ENCODE measurements at places on chromosomes 2 and 18.

DNA sequence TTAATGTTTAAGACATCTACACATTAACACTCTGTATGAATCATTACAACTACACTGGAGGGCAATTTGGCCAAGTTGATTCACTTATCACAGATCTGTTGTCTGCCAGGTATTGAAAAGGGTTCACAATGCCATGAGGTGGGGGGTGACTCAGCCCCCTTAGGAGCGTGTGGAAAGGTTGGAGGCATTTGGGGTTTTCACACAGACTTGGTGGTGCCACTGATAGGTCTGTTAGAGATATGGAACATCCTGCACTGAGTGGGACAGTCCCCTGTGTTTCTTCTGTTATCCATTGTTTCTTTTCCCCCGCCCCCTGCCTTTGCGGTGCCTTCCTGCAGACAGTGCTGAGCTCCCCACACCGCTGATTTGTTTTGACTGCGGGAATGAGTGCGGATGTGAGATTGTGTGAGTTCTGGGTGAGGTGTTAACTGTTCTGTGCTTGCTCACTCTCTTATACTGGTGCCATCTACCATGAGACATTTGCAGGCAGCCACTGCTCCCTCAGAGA lies 9.3 kb upstream of the TSN start:
- DNase-seq = no peak

- DNase-seq = no peak
These were observed 268.9 kb downstream of the TDRD15 start for GRCh38 chr2:21392649-21393048.

DNA sequence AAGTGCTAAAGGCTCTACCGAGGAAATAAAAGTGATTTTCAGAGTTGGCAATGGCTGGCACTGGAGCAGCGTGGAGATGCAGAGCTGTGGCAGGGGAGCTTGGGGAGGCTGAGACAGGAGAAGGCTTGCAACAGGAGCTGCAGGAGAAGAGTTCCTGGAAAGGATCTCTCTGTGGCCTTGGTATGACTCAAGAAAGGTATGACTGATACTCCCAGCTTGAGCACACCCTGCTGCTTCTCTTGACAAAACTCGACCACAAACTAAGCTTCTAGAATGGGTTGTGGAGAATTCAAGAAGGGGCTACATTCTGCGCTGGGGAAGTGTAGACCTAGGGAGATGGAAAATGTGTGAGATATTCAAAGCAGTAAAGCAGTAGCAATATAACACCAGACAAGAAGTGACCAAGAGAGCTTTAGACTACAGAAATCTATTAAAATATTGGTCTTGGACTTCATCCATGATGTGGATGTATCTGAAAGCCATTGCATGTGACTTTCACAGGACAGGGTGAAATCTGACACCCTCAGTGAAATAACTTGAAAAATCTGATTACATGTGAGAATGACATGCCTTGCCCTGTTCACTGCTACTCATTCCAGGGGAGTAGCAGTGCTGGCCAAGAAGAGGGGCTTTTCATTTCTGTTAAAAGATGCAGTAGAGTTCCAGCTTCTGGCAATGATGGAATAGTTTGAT lies 41.5 kb downstream of the SUCLG1 start:
- no peak for DNase-seq

DNA sequence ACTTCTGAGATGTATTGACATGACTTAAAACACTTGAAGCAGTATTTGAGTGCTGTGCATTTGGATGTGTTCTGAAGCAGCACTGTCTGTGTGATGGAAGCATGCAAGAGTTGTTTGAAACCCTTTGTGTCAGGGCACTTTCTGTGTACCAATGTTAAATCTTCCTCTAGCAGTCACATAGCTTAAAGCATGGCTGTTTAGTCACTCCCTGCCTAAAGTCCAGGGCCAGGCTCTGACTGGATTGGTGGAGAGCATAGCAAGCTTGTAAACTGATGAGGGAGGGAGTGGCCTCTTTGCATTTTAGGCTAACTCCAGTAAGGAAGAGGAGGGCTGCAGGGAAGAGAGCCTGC lies 73.5 kb downstream of the MYO1B start:
- no peak for DNase-seq

DNA sequence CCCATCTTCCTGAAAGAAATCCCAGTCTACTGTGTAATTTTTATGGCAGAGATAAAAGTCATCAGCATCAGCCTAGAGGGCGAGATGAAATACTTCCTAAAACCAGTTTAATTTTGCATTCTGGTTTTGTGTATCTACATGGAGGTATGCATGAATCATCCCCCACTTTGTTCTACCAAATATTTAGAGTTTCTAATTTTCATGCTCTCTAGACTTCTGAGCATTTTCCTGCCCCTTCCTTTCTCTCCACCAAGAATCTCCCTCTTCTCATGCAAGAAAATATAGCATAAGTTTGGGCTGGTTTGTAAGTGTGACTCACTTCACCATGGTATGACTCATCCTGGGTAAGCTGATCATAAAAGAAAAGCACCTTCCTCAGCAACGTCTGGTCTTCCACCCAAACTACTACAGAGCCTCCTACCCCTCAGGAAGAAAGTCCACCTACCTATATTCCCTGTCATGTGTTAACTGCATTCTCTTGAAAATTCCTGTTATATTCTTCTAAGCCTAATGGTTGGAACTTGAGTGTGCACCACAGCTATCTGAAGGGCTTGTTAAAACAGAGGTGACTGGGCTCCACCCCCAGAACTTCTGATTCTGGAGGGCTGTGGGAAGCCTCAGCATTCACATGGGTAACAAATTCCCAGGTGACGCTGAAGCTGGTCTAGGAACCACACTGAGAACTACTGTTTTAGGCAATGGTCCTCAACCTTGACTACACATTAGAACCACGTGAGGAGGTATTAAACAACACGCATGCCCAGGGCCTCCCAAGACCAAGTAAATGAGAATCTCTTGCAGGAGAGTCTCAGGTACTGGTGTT lies 37.4 kb upstream of the RAPGEF4 start:
- DNase-seq = peak; percentile 61

DNA sequence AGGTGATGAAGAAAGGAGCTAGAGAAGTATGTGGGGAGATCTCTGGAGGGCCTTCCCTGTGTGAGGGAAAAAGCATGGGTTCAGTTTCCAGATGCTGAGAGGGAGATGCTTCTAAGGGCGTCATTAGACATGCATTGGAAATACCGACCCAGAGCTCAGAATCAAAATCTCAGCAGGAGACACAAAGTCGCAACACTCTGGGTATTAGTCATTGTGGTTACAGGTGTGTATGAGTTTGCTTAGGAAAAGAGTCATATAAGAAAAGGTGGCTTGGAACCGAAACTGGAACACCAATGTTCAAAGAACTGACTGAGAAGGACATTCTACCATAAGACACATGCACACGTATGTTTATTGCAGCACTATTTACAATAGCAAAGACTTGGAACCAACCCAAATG lies 477.1 kb downstream of the FBXO15 start:
- no peak for DNase-seq

DNA sequence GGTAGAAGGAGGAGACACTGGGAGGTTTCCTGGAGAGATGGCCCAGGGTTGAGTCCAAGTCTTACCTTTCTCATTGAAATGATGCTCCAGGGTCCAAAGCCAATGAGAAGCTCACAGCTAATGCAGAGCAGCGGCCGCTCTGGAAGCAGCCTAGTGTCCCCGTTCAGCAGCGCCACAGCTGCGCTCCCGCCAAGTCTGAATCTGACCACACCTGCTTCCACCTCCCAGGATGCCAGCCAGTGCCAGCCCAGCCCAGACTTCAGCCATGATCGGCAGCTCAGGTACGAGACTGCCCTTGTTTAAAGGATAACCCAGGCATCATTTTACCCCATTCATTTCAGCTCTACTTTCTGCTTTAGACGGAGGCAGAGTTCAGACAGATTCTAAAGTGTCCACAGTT lies 11.9 kb upstream of the RPL31 start:
- no peak for DNase-seq
